ENCODE measurements at places on chromosomes 5 and 9.

- DNase-seq: no peak
Observed at GRCh38 chr5:170590566-170590965, 86.7 kb downstream of the KCNIP1 start.

- DNase-seq: no peak
Observed at GRCh38 chr9:99833735-99834134, 12.1 kb downstream of the NR4A3 start.

GRCh38 chr5:37075399-37075950 lies 173.7 kb downstream of the CPLANE1 start:
- no peak for DNase-seq

DNA sequence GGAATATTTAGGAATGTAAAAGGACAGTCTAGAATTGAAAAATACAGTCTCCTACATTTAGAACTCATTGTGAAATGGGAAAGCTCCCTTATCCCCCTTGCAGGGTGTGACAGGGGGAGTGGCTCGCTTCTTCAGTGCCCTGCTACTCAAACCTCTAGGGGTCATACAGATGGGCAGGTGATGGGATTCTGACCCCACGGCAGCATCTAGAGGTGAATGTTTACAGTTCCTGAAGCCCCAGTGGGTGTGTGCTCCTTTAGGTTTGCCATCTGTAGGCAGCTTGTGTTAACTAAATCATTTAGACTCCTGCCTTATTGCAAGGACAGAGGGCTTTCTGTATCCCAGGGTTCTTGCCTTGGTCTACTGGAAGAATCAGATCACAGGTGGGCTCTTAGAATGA lies 271.0 kb upstream of the MPDZ start:
- DNase-seq: no peak

- DNase-seq: no peak
Observed at GRCh38 chr9:68927165-68927564, 86.7 kb downstream of the PRKACG start.

DNA sequence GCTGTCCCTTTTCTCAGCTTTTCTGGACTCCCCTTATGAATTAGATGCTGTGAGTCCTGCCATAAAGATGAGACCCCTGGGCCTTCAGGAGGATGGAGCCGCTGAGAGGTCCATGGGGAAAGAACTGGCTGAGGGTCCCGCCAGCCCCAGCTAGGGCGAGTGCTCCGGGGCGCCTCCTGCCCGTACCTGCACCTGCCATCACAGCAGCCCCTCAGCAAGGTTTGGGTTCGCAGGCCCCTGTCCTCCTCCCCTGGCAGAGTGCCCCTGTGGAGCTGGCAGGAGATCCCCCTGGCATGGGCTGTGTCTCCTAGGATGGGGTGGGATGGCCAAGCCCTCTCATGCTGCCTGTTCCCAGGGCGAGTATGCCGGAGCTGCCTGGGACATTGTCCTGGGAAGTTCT lies 64.2 kb downstream of the COL5A1 start:
- no peak for DNase-seq

DNA sequence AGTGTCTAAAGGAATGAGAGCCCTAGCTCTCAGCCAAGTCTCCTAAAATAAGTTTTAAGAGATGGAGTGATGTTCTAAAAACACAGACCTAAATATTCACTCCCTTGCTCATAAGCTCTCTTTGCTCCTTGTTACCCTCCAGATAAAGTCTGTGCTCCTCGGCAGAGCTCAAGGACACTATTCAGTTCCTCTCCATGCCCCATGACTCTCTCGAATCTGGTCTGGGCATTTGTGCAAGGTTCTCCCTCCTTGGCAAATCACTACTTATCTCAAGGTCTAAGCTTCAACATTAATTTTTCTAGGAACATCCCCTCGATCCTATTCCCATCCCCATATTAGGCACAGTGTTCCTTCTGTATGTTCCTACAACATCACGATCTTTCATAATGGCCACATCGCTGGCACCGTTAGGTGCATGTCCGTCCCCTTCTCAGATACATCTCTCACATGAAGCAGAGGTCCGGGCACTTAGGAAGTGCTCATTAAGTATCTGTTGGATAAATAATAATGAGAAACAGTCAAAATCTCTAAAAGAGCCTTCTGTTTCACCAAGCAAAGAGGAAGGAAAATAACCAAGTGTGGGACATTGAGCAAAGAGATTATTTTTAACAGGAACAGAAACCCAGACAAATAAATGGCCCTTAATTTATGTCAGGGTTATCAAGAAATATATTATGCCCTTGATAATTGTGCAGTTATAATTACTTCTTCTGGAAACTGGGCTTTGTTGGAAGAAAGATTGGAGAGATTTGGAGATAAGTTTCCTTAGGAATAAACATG lies 85.9 kb upstream of the HTR4 start:
- DNase-seq: no peak

GRCh38 chr9:80127920-80128319 lies 556.2 kb downstream of the TLE4 start:
- DNase-seq: no peak

GRCh38 chr5:149680810-149681221 lies 49.3 kb upstream of the PPARGC1B start:
- DNase-seq: no peak
